Smooth muscle cell of trachea (primary cell): ENCODE measurements at places on chromosomes 4 and X. TPM values are rescaled to one million over a fixed set of nuclear protein-coding genes. Genes with fewer than 3 reads are reported as not detected.

Gene UTP3
- total RNA-seq: 21.8 and 22.1 TPM in 2 replicates

Gene GPR82
- total RNA-seq: under 0.01 TPM in 1 of 2 replicates, not detected in the other

Gene MAP3K15
- under 0.01 TPM in 1 of 2 replicates, not detected in the other for total RNA-seq

Gene HTN3
- not detected in 2 replicates for total RNA-seq

Gene CENPE
- total RNA-seq: 1.7 and 31.0 TPM in 2 replicates
